ENCODE measurements at places on chromosomes 5 and 9. TPM values are rescaled to one million over a fixed set of nuclear protein-coding genes. Genes with fewer than 3 reads are reported as not detected.

The MLANA gene
- total RNA-seq = not detected

GRCh38 chr5:166329149-166329800 is 1962.2 kb upstream of the WWC1 start:
- H3K4me1 ChIP-seq = no peaks in the 10 kb centered on the region
- no peak overlapping the region for H3K27ac ChIP-seq
- no peaks in the 10 kb centered on the region for H3K36me3 ChIP-seq
- no peaks in the 10 kb centered on the region for H3K27me3 ChIP-seq
- no peak overlapping the region for H3K4me3 ChIP-seq
- no peak for DNase-seq

- no peaks in the 10 kb centered on the region for H3K4me1 ChIP-seq
- no peaks in the 10 kb centered on the region for H3K27me3 ChIP-seq
- no peak overlapping the region for H3K27ac ChIP-seq
- H3K36me3 ChIP-seq = no peaks in the 10 kb centered on the region
Observed at GRCh38 chr5:107424491-107424890, 246.2 kb downstream of the EFNA5 start.

The CLIC3 gene
- total RNA-seq = not detected

The CD74 gene
- 123 TPM for total RNA-seq

The EQTN gene
- total RNA-seq = not detected

All from gastrocnemius medialis (tissue), 4 donors.